ENCODE measurements at places on chromosomes 5 and 9.

DNA sequence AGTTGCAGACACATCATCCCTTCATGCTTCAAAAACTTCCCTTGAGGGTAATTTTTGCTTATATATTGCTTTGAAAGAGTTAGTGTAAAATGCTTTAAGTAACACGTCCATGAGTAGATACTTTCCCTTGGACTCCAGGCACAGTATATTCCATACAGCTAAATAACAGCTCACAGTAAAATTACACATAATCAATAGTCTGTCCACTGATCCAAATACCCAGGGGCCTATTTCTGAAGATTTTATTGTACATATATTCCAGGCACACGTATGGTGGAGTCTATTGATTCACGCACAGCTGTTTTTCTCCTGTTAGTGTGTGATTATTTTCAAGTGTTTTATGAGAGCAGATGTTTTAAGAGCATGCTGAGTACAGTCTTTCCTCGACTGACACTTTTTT lies 223.7 kb upstream of the GRAMD2B start:
- no peak for DNase-seq

- no peak for DNase-seq
Observed at GRCh38 chr9:119868694-119869093, 499.5 kb upstream of the BRINP1 start.

- DNase-seq: peak; percentile 84
Observed at GRCh38 chr5:126044111-126044668, 379.0 kb upstream of the GRAMD2B start.

DNA sequence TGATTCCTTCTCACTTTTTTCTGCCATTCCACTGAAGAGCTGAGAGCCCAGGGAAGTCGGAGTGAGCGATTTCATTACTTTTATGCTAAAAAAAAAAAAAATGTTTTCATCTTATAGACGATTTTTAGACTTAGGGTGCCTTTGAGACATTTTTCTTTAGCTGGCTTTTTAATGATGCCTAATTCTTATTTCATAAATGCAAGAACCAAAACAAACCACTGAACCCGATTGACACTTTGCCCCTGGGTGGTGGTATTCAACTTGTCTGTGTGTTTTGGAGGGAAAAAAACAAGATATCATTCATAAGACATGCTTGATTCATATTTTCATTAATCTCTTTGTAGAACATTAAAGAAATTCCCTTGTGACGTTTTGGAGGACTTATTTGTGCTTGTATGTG lies 2.4 kb downstream of the TLE4 start:
- no peak for DNase-seq

GRCh38 chr5:51172903-51173626 lies 210.2 kb upstream of the ISL1 start:
- peak; percentile 52 for DNase-seq

- DNase-seq: no peak
Observed at GRCh38 chr5:79886925-79887655, 104.0 kb downstream of the MTX3 start.

- DNase-seq: no peak
Observed at GRCh38 chr5:61333954-61334867, 2.2 kb downstream of the ZSWIM6 start.

- no peak for DNase-seq
Observed at GRCh38 chr9:4197548-4197947, 102.3 kb downstream of the GLIS3 start.

GRCh38 chr9:73565026-73565425 lies 413.4 kb downstream of the ANXA1 start:
- DNase-seq: no peak

DNA sequence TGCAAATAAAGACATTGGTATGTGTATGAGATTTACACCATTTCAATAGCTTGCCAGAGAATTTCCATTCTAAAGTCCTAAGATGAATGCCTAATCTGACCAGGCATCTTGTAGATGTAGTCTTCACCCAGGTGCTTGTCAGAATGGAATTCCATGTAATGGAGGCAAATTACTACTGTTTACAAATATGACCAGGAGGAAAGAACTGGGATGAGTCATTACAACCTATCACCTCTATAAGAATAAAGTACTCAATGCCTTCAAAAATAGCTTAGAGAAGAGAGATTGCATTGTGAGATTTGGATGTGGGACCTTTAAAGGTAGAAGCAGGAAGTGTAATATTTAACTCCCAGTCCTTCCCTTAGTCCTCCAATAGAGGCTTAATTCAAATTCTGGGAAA lies 507.0 kb upstream of the PTGER4 start:
- no peak for DNase-seq

DNA sequence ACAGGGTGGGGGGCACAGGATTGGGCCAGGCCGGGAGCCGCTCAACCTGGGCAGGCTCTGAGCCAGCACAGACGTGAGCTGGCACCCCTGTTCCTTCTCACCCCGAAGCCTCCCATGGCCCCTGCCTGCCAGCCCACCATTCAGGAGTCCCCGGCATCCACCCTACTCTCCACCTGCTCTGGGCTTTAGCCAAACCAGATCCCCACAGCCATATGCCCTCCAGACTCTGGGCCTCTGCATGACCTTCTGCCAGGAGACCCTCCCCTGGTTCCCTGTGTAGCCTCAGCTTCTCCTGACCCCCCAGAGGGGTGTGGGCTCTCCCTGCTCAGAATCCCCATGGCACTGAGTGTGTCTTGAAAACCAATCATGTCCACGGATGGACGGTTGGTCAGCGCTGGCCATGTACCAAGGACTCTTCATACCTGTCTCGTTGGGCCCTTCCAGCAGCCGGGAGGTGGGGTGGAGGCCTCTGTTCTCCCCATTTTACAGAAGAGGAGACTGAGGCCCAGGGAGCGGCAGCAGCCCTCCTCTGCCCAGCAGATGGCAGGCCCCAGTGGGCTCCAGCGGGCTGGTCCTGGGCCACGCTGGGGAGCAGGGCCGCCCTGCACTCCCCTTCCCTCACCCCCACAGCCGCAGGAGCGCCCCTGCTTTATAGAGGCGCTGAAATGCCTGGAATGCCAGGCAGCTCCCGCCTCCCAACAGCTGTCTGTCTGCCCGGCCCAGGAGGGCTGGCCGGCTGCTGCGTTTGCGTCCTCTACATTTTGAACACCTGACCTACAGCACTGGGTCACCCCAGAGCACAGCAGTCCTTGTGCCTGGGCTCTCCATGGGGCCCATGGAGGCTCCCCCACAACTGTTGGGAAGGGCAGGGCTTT lies 3.5 kb upstream of the MYMK start:
- DNase-seq: no peak

DNA sequence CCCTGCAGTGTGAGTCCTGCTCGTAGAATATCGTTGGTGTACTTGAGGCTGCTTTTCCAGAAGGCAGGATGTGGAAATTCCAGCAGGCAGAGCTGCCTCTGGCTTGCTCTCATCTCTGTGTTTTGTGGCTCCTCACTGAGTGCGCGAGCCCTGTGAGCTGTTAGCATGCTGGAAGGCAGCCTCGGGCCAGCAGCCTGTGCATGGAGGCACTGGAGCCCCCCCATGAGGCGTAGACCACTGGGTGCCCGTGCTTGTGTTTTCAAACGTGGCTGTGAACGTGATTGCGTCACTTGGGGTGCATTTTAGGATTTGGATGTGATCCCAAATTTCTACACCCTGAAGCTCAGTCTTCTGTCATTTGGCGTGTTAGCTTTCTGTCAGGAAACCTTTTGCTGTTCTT lies 3.2 kb downstream of the WDR5 start:
- no peak for DNase-seq

DNA sequence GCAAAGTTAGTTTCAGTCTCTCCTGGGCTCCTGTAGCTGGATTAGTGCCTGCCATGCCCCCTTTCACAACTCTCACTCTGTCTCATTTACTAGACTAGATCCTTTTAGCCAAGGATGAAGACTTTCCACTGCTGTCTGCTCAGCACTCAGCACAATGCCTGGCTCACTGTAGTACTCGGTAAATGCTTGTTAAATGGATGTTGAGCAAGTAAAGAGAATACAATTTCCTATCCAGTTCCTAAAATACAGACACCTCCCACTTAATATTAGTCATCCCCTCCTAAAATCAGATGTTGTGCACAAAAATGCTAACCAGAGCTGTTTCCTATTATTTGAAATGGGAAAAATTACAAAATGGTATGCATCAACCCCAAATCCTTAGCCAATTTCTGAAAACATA lies 195.8 kb downstream of the SREK1 start:
- DNase-seq: no peak

- DNase-seq: no peak
Observed at GRCh38 chr9:137240318-137240840, 708 bp upstream of the TUBB4B start.
